ENCODE measurements at places on chromosomes 7 and 10.

GRCh38 chr10:44821290-44821689 is 89.8 kb upstream of the TMEM72 start:
- DNase-seq: no peak

DNA sequence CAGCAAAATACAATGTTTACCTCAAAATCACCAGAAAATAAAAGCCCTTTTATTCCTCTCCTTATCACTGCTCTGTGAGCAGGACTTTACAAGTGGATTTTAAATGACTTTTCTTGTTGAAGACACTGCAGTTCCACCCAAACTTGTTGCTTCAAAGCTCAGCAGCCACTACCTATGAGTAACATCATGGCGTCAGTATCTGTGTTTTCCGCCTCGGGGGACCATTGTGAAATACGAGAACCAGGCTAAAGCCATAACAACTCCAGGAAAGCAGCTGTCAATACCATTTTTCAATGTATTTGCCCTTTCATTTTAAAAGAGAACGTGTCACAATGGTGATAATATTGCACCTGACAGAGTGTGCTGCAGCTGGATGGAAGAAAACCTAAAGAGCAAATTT is 284.0 kb upstream of the RNF32 start:
- DNase-seq: no peak

DNA sequence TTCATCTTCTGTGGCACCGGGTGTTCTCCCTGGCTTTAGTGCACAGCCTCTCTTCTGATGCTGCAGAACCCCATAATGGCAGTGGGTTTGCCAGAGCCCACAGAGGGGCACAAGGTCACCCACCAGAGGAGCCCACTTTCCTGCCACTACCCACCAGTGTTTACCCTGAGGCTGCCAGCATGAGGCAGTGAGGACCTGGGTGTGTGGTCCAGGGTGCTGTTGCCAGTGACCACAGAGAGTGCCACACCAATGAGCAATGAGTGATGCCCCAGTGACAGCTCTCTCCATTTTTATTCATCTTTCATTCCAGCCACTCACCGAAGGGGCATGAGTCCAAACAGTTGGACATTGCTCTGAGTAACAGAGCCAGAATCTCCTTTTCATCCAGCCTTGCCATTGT is 34.8 kb downstream of the MTURN start:
- no peak for DNase-seq

GRCh38 chr7:120421151-120421651 is 148.2 kb downstream of the KCND2 start:
- DNase-seq: no peak

GRCh38 chr7:123580406-123581161 is 21.0 kb upstream of the ASB15 start:
- DNase-seq: no peak

DNA sequence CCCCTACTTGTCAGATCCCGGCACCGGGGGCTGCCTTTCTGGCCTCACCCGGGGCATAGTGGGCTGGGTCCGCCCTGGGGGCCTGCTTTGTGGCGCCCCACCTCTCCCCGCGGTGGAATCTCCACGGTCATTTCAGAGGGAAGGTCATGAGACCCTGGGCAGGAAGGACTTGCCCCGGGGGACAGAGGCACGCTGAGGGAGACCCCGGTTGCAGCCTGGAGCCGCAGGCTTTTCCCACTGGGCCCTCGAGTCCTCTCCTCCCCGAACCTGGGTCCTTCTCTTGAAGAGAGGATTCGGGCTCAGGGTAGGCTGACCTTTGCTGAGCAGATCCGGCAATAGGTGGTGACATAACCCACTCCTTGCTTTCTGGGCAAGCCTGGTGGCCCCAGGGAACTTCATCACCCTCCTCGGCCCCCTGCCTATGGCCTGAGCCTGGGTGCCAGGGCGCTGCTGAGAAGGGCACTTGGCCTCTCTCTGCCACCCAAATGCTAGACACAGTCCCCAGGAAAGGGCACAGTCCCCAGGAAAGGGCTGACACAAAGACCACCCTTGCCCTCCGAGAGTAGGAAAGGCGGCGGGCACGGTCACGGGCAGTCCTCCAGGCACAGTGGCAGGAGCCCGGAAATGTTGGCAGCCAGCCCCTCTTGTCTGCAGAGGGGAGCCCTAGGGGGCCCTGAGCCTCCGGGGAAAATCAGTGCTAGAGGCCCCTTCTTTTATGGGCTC is 36.2 kb downstream of the FKBP6 start:
- no peak for DNase-seq

- DNase-seq: no peak
Measured at GRCh38 chr7:55375237-55375636, 10.1 kb downstream of the LANCL2 start.

- no peak for DNase-seq
Measured at GRCh38 chr10:95569368-95569767, 8.2 kb upstream of the SORBS1 start.

DNA sequence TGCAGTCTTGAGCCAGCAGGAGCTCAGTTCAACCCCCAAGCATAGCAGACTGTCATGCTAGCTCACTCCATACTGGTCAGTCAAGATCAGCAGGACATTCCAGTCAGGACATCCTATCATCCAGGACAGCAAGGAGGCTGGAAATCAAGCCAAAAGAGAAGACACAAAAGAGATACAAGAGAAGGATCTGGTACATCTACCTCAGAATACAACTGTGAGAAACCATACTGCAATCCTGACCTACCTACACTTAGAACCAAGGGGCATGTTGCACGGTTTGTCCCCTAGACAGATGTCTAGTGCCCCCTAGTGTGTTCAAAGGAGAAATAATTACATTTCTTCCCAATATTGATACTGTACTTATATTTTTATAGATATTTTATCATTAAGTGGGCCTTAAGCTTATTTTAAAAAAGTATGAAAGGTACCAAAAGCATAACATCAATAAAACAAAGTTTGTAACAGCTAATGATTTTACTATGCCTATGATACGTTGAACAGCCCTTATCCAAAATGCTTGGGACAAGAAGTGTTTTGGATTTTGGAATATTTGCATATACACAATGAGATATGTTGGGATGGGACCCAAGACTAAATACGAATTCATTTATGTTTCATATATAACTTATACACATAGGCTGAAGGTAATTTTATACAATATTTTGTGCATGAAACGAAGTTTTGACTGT is 26.7 kb downstream of the ERCC6 start:
- no peak for DNase-seq

DNA sequence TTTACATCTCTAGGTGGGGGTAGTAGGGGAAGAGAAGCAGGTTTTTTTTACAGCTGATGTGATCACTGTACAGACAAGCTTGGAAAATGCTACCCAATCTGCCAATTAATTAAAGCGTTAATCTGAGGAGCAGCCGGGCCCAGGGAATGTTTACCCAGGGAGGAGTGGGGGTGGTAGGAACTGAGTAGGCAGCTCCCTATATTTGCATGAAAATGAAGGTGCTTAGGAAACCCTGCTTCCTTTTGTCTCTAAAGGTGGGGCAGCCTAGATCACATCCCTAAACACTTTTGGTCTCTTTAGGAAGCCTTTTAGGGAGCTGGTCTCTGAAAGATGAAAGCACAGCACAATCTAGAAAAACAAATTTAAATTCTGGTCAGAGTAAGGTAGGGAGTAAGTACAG is 53.0 kb upstream of the NFKB2 start:
- DNase-seq: no peak

- no peak for DNase-seq
Measured at GRCh38 chr10:12613136-12613535, 263.8 kb downstream of the CAMK1D start.

- no peak for DNase-seq
Measured at GRCh38 chr7:15199482-15199881, 296.9 kb upstream of the DGKB start.

DNA sequence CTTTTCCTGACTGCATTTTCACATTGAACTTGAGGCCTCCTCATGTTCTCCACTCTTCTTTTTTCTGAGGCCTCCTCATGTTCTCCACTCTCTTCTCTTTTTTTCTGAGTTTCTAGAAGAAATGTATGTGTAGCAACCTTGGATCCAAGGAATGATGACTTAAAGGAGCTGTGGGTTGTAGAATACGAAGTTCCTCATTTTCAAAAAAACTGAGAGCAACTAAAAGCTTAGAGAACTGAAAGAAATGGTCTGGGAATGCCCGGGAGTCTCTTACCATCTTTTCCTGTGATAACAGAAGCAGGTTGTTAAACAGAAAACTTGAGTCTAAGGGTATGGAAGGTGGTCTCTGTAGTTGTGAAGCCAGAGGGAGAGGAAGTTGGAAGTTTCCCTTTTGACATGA is 32.8 kb downstream of the MRPS33 start:
- no peak for DNase-seq

DNA sequence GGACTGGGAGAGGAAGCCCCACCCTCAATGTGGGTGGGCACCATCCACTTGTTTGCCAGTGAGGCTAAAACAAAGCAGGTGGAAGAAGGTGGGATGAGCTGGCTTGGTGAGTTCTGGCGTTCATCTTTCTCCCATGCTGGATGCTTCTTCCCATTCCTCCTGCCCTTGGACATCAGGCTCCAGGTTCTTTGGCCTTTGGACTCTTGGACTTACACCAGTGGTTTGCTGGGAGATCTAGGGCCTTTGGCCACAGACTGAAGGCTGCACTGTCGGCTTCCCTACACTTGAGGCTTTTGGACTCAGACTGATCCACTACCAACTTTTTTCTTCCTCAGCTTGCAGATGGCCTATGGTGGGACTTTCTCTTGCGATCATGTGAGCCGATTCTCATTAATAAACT is 106.3 kb downstream of the HERPUD2 start:
- no peak for DNase-seq

DNA sequence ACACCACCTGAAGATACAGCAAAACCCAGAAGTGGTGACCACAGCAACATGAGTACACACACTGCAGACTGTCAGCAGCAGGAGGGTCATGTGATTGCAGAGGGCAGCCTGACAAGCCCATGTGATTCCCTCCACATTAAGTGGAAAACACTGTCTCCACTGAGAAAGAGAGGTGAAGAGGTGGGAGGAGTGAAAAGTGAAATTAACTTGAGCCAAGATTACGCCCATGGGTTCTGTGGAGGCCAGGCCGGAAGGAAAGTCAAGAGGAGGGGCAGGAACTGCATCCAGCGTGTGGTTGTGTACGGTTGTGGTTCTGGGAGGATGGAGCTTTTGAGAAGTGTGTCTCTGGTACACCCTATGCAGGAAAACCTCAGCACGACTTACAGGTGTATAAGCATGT is 138.5 kb downstream of the PLXNA4 start:
- DNase-seq: no peak

DNA sequence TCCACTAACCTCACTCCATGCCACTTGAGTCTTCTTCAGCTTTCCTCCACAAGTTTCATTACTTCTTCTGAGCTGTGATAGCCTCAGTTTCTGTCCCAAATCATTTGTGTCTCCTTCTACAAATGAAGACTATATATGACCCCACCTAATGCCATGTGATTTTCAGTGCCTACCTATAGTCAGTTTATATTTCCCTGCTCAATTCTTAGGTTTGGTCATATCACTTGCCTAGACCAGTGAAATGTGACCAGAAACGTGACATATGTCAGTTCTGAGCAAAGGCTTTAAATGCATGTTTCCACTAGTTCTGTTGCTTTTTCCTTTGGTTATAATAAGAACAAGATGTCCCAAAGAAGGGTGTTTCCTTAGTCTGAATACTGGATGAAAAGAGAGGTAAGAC is 24.6 kb upstream of the REEP3 start:
- no peak for DNase-seq

GRCh38 chr10:78992333-78992732 is 76.4 kb upstream of the ZMIZ1 start:
- no peak for DNase-seq

DNA sequence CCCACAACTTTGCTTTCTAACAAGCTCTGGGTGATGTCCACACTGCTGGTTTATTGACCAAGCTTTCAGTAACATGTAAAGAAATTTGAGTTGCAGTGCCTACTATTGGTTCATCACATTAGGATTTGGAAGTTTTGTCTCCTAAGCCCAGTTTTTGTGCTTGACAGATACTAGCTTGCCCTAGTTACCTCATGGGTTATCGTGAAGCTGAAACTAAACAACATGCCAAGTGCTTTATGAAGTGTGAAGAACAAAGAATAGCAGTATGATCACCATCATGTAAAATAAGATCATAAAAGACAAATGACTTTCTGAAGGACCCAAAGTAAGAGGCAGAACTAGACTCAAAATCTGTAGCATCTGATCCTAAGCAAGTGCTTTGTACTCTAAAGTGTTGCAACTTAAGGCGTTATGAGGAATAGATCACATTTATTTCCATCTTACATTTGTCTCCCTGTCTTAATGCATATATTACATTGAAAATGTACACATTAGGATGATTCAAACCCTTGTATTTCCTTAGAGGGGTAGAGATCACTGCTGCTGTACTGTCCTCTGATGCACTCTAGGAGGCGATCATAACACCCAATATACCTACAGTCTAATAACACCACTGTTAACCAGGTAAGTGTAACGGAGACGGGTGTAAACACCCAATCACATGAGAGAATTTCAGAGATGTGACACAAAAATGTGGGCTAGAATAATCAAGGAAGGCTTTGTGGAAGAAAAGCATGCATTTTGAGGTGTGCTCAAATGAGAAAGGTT is 71.3 kb downstream of the NRCAM start:
- DNase-seq: no peak

GRCh38 chr7:134657526-134657925 is 10.9 kb downstream of the BPGM start:
- no peak for DNase-seq

DNA sequence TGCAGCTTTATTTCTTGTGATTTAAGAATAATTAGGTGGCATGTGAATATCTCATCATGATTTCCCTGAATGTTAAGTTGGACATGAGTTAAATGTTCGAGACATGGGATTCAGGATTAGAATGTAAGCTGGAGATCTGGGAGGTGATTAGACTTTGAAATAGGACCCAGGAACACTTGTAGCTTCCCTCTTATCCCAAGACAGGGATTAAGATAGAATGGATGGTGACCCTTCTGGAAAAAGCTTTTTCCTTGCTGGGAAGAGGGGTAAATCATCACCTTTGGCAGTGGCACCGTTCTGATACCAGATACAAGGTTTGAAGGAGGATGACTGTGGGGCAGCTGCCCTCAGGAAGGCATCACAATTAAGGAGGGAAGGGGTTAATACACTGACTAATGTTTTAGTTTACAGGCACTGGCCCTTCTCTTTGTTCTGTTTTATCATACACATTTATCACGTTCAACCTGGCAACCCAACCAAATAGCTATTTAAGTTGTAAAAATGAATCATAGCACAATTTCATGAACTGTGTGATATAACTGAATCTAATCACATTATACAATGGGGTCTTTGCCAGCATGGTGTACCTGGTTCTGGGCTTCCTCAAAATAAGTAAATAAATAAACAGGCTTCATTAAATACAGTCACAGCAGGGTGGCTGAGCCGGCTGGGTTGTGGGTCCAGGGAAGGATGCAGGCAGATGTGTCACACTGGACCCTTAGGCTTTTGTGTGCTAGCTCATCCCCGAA is 212.7 kb downstream of the LRMDA start:
- no peak for DNase-seq

DNA sequence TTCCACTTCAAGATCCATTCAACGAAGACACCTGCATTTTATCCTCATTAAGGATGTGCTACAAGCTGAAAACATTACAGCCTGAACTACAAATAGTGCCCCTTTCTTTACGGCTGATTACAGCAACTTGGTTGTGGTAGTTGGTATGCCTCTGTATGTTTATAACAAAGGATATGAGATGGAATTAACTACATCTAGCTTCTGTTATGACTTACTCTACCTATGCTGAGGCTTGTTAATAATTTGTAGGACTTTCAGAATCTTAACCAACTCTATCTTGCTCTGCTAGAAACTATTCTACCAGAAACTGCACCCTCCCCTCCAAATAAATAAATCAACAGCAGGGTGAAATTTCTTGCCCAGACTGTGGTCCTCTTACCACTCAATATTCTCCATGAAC is 448.1 kb downstream of the GRM8 start:
- DNase-seq: no peak

GRCh38 chr7:88111140-88111743 is 108.6 kb downstream of the SRI start:
- peak; percentile 31 for DNase-seq
